Activated naive CD4-positive, alpha-beta T cell treated with anti-CD3 and anti-CD28 coated beads, Interleukin-2, amount 10 ng/mL, durations not matched to agents 5 hours and 36 hours (primary cell): ENCODE measurements at places on chromosomes 11 and 22. TPM values are rescaled to one million over a fixed set of nuclear protein-coding genes. Genes with fewer than 3 reads are reported as not detected.

The GAL3ST3 gene
- total RNA-seq: not detected

The OR10V1 gene
- not detected for total RNA-seq

The SCO2 gene
- total RNA-seq: 3.8 TPM

The FAM180B gene
- 0.15 TPM for total RNA-seq

The ARSA gene
- total RNA-seq: 56.8 TPM

The SLC35C1 gene
- 19.1 TPM for total RNA-seq

The CD3G gene
- 201 TPM for total RNA-seq

The RAB6A gene
- 81.8 TPM for total RNA-seq

The PPME1 gene
- 21.4 TPM for total RNA-seq

The RAG2 gene
- not detected for total RNA-seq

The OR10D3 gene
- not detected for total RNA-seq

The CHRM1 gene
- not detected for total RNA-seq

The MS4A6E gene
- total RNA-seq: not detected

The CSTPP1 gene
- 14.6 TPM for total RNA-seq

The SLC7A4 gene
- not detected for total RNA-seq

The KCNJ5 gene
- total RNA-seq: not detected

The LYVE1 gene
- total RNA-seq: not detected

The TMEM121B gene
- total RNA-seq: 0.12 TPM

The OR2AG2 gene
- total RNA-seq: not detected

The BIRC3 gene
- 33.9 TPM for total RNA-seq

The GPR152 gene
- total RNA-seq: not detected

The MRTFA gene
- 69.4 TPM for total RNA-seq

The RAB1B gene
- total RNA-seq: 124 TPM

The OR56A1 gene
- not detected for total RNA-seq

The KRTAP5-1 gene
- not detected for total RNA-seq

The PRG3 gene
- not detected for total RNA-seq

The SMIM35 gene
- 0.17 TPM for total RNA-seq

The TEX12 gene
- total RNA-seq: 0.33 TPM

The MN1 gene
- 0.46 TPM for total RNA-seq

The HOATZ gene
- total RNA-seq: not detected

The KRTAP5-9 gene
- not detected for total RNA-seq

The ROM1 gene
- total RNA-seq: 1.1 TPM

The FOLR3 gene
- total RNA-seq: not detected

The LRRC32 gene
- total RNA-seq: 2.7 TPM

The NPAS4 gene
- total RNA-seq: 0.05 TPM

The SLC22A6 gene
- total RNA-seq: not detected

The P4HA3 gene
- total RNA-seq: not detected

The HBG2 gene
- total RNA-seq: not detected

The FAM227A gene
- total RNA-seq: not detected

The NLRP14 gene
- not detected for total RNA-seq

The BTG4 gene
- total RNA-seq: not detected

The HSCB gene
- 11.2 TPM for total RNA-seq

The MLC1 gene
- 0.68 TPM for total RNA-seq

The MAJIN gene
- 0.20 TPM for total RNA-seq

The SMIM38 gene
- total RNA-seq: 0.07 TPM

The MUC6 gene
- total RNA-seq: not detected

The MUC5AC gene
- not detected for total RNA-seq

The A4GALT gene
- 0.10 TPM for total RNA-seq

The TCN1 gene
- not detected for total RNA-seq

The LMO2 gene
- not detected for total RNA-seq

The CCDC86 gene
- 16.2 TPM for total RNA-seq

The ZNRF3 gene
- 0.77 TPM for total RNA-seq

The SERPING1 gene
- not detected for total RNA-seq

The DEPDC7 gene
- total RNA-seq: 0.31 TPM

The RGL4 gene
- 23.7 TPM for total RNA-seq

The PANX2 gene
- 0.20 TPM for total RNA-seq

The STARD10 gene
- 11.1 TPM for total RNA-seq

The AIFM3 gene
- total RNA-seq: not detected

The PGA5 gene
- total RNA-seq: not detected

The MGAT3 gene
- total RNA-seq: 13.1 TPM
